ENCODE measurements at places on chromosomes 3 and 15. TPM values are rescaled to one million over a fixed set of nuclear protein-coding genes. Genes with fewer than 3 reads are reported as not detected.

DNA sequence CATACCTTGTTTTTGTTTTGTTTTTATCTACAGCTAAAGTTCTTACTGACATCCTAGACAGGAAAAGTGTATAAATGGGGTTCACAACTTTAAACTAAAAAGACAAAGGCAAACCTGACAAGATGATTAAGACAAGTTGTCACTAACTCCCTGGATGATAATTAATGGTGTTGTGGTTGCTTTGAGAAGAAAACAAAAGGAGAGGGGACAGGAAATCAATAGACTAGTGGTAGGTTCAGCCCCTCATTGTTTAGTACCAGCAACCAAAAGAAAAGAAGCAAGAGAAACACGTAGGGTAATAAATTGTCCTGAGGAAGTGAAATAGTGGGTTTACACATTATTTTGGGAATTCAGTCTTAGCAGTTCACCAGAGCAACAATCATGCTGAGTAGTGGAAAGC, 78.8 kb downstream of the BFSP2 start:
- H3K36me3 ChIP-seq, result no peaks in the 10 kb centered on the region
- H3K4me1 ChIP-seq, result peaks cover 34% of the 10 kb centered on the region
- no peak overlapping the region for H3K4me3 ChIP-seq
- no peaks in the 10 kb centered on the region for H3K27me3 ChIP-seq
- H3K27ac ChIP-seq, result no peak overlapping the region

DNA sequence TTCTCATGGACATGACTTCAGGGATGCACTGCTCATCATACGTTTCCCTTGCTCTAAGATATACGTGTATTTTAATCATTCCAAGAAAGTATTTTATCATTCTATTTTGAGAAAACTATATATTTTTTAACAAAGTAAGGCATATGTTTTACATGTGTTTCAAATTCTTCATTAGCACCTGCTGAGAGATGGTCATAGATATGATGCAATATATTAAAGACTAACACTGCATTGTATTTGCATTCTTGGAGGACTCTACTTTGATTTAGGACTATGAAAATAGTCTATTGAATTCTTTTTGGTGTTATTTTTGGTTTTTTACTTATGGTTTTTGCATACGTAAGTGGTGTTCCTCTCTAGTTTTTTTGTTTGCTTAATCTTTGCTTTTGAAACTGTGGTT, 54.2 kb upstream of the MTMR10 start:
- DNase-seq, result no peak
- peaks cover 7% of the 10 kb centered on the region for H3K36me3 ChIP-seq
- H3K4me1 ChIP-seq, result no peaks in the 10 kb centered on the region

GRCh38 chr15:68542771-68543164, 36.0 kb upstream of the CORO2B start:
- no peak overlapping the region for H3K4me3 ChIP-seq
- peaks cover 5% of the 10 kb centered on the region for H3K36me3 ChIP-seq
- no peak overlapping the region for H3K27ac ChIP-seq
- H3K4me1 ChIP-seq, result no peaks in the 10 kb centered on the region
- DNase-seq, result no peak

- no peaks in the 10 kb centered on the region for H3K27me3 ChIP-seq
- H3K27ac ChIP-seq, result peak overlapping the region; percentile 22
- no peak overlapping the region for H3K4me3 ChIP-seq
- H3K36me3 ChIP-seq, result no peaks in the 10 kb centered on the region
- H3K4me1 ChIP-seq, result peaks cover 18% of the 10 kb centered on the region
Observed at GRCh38 chr3:167740961-167741587, 5.6 kb downstream of the SERPINI1 start.

DNA sequence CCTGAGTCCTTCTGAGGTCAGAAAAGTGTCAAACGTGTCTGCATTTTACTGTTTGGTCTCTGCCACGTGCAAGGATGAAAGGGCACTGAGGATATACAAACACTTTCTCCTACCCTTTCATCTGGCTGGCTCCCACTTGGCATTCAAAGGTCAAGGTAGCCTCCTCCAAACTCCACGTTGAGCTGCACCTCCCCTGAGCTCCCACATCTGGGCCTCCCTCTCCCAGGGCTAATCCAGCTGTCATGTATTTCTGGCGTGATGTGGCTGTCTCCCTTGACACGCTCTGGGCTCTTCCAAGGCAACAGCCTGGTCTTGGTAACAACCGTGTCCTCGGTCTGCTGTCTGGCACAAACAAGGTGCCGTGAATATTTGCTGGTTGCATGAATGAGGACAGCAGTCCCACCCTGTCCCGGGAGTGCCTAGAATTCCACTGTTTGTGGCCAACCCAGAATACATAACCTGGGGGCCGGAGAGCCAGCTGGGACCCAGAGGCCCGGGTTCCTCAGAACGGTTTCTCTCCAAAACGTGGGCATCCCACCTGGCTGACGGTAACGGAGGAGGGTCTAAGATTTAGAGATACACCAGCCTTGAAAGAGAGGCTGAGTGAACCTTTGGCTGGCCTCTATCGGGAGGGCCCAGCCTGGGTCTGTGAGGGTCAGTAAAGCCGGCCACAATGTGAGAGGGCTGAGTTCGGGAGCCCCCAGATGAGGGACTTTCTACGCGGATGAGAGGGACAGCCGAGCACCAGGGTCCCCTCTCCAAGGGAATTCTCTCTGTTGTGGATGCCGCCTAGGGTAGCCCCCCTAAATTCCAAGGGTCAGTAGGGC, 767 bp downstream of the GLT8D1 start:
- H3K4me1 ChIP-seq, result peaks cover 12% of the 10 kb centered on the region
- no peaks in the 10 kb centered on the region for H3K36me3 ChIP-seq
- peak overlapping the region; percentile 87 for H3K27ac ChIP-seq
- H3K4me3 ChIP-seq, result peak overlapping the region; percentile 97
- no peak for DNase-seq

DNA sequence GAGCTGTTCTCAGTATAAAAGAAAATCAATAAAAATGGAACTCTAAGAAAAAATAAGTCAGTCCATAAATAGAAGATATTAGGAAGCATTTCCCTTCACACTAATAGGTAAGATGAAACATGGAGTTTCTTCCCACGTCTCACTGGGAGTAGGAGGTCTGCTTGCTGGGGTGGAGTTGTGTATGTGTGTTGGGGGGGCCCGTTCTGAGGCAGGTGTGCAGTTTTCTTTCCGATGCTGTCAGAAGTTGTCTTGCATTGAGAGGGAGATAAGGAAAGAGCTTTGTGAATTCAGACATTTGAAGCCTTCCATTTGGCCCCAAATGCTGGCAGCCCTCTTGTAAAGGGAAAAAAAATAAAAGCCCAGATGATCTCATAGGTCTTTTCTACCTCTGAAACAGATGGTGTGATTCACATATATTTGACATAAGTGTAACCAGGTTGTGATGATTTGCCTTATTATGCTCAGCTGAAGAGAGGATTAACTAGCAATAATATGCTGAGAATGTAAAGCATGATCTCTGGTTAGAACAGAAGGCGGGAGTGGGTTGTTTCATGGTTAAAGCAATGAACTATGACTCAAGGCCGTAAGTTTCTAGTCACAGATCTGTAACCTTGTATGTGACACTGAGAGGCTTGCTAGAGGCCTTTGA, 8.8 kb downstream of the RASGRP1 start:
- H3K4me1 ChIP-seq, result peaks cover 5% of the 10 kb centered on the region
- H3K36me3 ChIP-seq, result no peaks in the 10 kb centered on the region
- H3K27me3 ChIP-seq, result no peaks in the 10 kb centered on the region
- H3K27ac ChIP-seq, result no peak overlapping the region
- DNase-seq, result no peak

DNA sequence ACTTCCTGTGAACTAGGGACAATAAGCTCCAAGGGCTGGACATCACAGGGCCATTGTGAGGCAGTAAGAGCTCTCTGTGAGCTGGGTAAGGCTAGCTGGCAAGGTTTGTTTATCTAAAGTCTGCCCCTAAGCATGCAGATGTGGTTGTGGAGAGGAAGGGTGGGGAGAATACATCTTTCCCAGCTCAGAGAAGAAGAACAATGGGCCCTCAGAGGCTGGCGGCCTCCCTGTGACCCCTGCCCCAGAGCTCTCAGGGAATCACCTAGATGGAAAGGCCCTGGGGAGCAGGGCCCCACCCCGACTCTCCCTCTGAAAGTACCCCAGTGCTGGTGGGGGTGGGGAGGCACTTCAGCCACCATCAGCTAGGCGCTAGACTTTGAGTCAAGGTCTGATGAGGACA, 4.3 kb upstream of the AP3B2 start:
- no peaks in the 10 kb centered on the region for H3K4me1 ChIP-seq
- H3K36me3 ChIP-seq, result peaks cover 5% of the 10 kb centered on the region
- no peak overlapping the region for H3K4me3 ChIP-seq
- peaks cover 11% of the 10 kb centered on the region for H3K27me3 ChIP-seq
- DNase-seq, result no peak

The REC114 gene
- not detected for total RNA-seq

The TP53BP1 gene
- total RNA-seq, result 142 TPM

Measured in glutamatergic neuron (in vitro differentiated cells).